ENCODE measurements at places on chromosomes 2 and 18. TPM values are rescaled to one million over a fixed set of nuclear protein-coding genes. Genes with fewer than 3 reads are reported as not detected.

GRCh38 chr2:146954544-146954943 is 890.3 kb upstream of the ACVR2A start:
- H3K27ac ChIP-seq = no peak overlapping the region
- H3K36me3 ChIP-seq = no peaks in the 10 kb centered on the region
- DNase-seq = no peak
- H3K4me1 ChIP-seq = no peaks in the 10 kb centered on the region
- H3K4me3 ChIP-seq = no peak overlapping the region

GRCh38 chr2:228245601-228246000 is 64.1 kb upstream of the SPHKAP start:
- no peaks in the 10 kb centered on the region for H3K4me1 ChIP-seq
- H3K27me3 ChIP-seq = no peaks in the 10 kb centered on the region
- DNase-seq = no peak

- peaks cover 3% of the 10 kb centered on the region for H3K4me1 ChIP-seq
- no peak for DNase-seq
- H3K4me3 ChIP-seq = no peak overlapping the region
- no peak overlapping the region for H3K27ac ChIP-seq
- no peaks in the 10 kb centered on the region for H3K27me3 ChIP-seq
- no peaks in the 10 kb centered on the region for H3K36me3 ChIP-seq
These were observed 14.1 kb upstream of the B3GNT2 start for GRCh38 chr2:62181843-62182242.

- no peaks in the 10 kb centered on the region for H3K36me3 ChIP-seq
- H3K4me3 ChIP-seq = no peak overlapping the region
- H3K27ac ChIP-seq = no peak overlapping the region
These were observed 125.2 kb downstream of the SH3BP4 start for GRCh38 chr2:235077046-235077445.

- peak overlapping the region; percentile 35 for H3K27ac ChIP-seq
- H3K27me3 ChIP-seq = no peaks in the 10 kb centered on the region
- no peak for DNase-seq
- H3K4me1 ChIP-seq = peaks cover 10% of the 10 kb centered on the region
- H3K4me3 ChIP-seq = no peak overlapping the region
These were observed 35.5 kb upstream of the PTMA start for GRCh38 chr2:231672617-231673347.

DNA sequence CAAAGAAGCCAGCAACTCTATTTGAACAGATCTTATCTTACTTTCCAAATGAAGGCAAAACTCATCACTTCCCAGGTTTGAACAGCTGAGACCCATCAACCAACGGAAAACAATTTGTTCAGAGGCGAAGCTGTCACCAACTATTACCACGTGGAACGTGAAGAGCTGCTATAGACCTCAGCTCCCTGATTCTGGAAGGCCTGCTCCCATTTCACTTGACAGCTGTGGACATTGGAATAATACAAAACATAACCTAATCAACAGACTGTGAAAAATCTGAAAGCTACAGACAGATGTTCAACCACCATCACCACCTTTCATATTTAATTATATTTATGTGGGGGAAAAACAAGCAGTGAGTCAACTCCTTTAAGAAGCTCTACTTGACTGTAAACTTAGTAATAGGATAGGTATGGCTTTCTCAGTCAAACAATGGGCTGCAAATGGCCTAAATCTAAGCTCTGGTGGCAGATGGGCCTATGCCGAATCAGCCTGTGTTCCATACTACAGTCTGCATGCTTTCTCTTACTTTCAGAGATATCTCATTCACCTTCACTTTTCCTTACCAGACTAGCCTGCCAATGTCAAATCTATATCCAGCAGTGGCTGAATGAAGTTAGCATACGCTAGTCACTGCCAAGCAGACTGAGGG is 896.4 kb downstream of the TDRD15 start:
- no peak overlapping the region for H3K27ac ChIP-seq
- H3K4me1 ChIP-seq = no peaks in the 10 kb centered on the region
- H3K36me3 ChIP-seq = no peaks in the 10 kb centered on the region
- no peaks in the 10 kb centered on the region for H3K27me3 ChIP-seq
- no peak for DNase-seq

DNA sequence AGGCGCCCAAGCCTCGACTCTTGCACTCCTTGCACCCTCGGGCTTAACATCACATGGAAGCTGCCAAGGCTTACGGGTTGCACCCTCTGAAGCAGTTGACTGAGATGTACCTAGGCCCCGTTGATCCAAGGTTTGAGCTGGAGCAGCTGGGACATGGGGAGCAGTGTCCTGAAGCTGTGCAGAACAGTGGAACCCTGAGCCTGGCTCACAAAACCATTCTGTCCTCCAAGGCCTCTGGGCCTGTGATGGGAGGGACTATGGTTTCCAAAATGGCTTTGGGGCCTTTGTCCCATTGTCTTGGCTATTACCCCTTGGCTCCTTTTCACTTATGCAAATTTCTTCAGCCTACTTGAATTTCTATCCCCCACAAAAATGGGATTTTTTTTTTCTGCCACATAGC is 454.0 kb downstream of the PIK3C3 start:
- H3K27ac ChIP-seq = no peak overlapping the region
- no peaks in the 10 kb centered on the region for H3K4me1 ChIP-seq
- H3K27me3 ChIP-seq = no peaks in the 10 kb centered on the region
- H3K36me3 ChIP-seq = no peaks in the 10 kb centered on the region
- H3K4me3 ChIP-seq = no peak overlapping the region

Gene SLC30A3
- total RNA-seq = not detected
